ENCODE measurements at places on chromosomes 4 and X.

- DNase-seq, result no peak
These were observed 85.6 kb upstream of the CPEB2 start for GRCh38 chr4:14916554-14917297.

DNA sequence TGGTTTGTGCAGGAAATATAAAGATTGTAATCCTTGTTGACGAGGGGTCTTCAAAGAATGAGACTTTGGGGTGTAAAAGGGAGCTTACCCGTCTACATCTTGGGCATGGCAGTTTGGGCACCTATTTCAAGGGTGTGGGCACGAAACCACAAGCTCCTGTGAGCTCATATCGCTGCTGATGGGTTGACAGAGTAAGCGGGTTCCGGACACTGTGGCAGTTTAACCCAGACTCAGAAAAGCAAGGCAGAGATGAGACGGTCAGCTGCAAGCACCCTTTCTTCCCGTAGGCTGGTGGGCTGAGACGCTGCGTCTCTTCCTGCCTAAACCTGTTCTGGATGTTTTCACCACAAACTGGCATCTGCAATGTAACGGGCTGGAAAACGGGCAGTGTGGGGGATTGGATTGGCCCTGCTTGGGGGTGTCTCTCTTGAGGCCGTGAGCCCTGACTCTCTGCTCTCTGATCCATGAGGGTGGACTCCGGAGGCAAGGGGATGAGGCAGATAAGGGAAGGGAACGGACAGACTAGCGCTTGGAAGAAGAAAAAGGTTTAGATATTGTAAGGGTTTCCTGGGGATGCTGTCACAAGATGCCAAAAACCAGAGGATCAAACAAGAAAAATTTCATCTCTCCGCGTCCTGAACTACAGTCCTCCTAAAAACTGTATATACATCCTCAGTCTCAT lies 237.5 kb downstream of the SHOX start:
- DNase-seq, result no peak

- DNase-seq, result no peak
These were observed 38.9 kb upstream of the TLR2 start for GRCh38 chr4:153645183-153645582.

DNA sequence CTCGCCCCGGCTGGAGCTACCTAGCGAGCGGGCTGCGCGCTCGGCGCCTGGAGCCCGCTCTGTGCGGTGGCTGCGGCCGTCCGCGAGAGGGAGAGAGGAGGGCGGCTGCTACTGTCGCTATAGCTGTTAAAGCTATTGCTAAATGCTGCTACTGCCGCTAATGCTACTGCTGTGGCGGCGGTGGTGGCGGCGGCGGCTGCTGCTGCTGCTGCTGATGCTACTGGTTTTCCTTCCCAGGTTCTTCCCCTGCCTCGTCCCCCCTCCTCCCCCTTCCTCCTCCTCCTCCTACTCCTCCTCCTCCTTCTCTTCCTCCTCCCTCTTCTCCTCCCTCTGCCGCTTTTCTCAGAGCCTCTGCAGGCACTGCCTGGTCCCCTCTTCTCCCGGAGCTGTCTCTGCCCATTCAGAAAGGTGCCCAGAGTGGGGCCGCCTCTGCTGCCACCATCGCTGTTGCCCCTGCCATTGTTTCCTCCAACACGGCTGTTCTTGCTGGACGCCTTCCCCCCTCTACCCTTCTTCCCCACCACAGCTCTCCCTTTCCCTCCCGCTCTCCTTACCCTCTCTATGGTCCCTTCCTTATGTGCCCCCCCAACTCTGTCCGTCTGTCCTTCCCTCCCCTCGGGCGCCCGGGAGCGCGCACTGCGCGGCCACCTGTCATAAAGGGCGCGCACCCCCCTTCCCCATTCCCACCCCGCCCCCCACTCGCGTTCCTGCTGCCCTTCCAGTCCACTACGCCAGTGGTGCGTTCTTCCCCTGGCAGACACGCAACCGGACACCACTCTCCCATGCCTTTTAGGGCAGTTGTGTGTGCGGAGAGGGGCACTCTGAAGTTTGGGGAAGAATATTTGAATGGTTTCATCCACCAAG lies at the start of gene NEXMIF:
TSS of gene NEXMIF (minus strand) at position 228 of the 864 bp plus-strand sequence.
- DNase-seq, result peak; percentile 34

- no peak for DNase-seq
These were observed 586.6 kb downstream of the C4orf33 start for GRCh38 chr4:129682586-129682985.

GRCh38 chr4:159542296-159542695 lies 439.4 kb downstream of the RAPGEF2 start:
- DNase-seq, result no peak

DNA sequence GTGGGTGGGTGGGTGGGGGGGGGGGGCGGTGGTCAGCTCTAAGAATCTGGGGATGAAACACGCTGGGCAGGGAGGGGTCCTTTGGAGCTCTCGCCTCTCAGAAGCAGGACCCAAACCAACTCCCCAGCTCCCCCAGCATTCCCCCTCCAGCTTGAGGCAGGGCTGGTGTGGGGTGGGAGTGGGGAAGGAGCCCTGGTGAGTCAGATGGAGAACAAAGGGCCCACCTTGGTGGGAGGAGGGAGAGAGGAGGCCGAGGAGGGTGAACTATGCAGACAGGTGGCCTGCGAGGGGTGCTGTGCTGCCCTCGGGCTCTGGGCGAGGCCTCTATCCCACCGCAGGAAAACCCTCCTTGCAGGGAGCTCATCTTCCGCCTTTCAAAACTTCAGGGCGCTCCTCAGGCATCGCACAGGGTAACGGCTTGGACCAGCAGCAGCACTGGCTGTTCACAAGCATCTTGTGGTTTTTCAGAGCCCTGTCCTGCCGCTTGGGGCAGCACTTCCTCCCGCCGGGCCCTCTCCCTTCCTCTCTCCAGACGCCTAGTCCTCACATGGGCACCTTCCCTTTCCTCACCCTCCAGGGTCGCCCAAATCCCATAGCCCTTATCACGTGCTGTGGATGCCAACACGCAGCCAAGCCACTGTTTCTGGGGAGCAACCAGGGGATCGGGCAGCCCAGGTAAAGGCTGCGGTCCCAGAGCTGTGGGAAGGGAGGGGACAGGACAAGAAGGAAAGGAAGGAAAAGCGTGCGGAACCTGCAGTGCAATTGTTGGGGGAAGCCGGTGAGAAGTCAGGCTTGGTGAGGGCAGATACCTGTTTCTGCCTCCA lies 34.0 kb upstream of the GRPEL1 start:
- DNase-seq, result peak; percentile 67

DNA sequence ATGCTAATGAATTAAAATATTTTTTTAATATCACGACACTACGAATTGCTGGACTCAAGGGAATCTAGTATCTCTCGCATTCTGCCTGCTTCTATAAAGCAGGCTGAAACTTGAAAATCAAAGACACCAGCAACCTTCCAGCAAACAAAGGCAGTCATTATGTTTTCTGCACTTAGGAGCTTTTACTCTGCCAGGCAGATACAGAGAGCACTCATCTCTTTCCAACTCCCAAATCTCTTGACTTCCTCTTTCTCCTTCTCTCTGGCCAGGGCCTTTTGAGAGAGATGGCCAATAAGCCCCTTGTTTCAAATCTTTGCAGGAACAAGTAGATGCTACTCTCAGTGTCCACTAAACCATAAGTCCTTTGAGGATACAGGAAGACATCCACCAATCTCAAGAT lies 95.2 kb upstream of the KLF3 start:
- no peak for DNase-seq

DNA sequence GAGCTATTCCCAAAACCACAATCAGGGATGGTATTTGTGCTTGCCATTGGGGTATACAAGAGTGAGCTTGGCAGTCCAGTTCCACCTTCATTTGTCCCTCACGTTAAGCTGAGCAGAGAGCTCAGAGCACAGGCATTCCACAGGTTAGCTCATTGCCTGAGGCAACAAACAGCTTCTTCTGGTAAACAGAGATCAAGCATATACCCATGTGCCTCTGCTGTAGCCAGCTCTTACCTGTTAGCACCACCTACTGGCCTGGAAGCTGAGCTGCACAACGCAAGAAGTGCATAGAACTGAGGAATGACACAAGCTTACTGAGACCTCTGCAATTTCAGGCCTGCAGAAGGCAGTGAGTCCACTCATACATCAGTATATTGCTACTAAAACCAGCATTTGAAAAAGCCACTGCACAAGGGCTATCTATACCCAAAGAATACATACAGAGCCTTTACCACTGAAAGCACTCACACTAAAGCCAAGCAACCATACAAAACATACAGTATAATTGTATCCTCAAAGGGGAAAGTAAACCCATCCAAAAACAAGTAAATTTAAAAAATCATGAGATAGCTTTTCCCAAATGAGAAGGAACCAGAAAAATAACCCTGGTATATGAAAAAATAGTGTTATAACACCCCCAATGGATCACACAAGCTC lies 258.3 kb upstream of the GABRA2 start:
- no peak for DNase-seq

DNA sequence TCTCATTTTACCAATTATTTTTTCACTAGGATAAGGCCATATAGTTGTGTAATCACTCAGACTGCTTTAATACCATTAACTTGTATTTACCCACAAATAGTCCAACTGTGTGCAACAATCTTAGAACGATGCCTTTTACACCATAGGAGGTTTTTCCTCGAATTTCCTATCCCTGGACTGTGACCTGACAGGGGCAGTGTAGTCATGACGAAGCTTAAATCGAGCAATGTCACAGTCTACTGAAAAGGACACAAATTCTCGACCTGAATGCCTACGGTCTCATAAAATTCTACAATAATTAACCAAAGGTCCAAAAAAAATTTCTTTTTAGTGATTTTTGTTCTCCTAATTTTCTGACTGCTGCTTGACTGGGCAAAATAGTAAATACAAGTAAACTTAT lies 208.9 kb downstream of the ADAMTS3 start:
- no peak for DNase-seq

DNA sequence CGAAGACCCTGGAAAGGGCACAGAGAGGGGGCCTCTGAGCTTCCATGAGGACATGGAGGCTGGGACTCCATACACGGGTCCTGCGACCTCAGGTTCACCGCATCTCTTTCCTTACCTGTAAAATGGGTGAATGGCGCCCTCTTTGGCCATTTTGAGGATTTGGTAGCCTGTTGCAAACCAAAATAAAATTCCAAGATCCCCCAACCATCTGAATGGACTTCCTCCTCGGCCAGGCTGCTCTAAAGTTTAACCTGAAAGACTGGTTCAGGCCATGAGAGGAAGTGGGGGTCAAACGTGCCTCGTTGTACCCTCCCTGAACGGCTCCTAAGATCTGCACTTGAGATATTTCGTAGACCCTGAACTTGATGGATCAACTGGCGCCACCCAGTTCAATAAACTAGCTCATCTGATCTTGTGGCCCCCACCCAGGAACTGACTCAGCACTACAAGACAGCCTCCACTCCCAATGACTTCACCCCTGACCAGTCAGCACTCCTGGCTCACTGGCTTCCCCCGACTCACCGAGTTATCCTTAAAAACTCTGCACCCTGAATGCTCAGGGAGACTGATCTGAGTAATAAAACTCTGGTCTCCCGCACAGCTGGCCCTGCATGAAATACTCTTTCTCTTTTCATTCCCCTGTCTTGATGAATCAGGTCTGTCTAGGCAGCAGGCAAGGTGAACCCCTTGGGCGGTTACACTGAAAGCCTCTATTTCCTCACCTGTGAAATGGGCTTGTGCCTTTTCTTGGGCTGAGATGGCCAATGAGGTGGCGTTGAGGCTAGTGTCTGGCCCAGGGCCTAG lies 32.9 kb upstream of the GPR78 start:
- DNase-seq, result no peak

DNA sequence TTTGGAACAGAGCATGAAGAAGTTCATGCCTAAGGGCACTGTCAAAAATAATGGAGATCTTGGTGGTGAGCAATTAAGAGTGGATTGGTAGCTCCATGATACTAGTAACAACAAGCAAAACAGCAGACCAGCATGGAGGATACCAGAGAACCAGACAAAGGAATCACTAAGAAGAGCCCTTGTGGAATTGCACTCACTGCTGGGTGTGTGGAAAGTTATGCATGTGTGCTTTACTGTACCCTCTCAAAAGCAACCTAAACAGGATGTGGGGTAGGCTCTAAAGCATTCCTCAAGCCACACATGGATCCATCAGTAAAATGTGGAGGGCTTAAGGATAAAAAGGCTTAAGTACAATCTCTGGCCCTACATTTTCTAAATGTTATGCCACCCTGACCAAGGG lies 69.5 kb downstream of the AR start:
- DNase-seq, result no peak

GRCh38 chr4:85200106-85200505 lies 233.6 kb upstream of the WDFY3 start:
- DNase-seq, result no peak

DNA sequence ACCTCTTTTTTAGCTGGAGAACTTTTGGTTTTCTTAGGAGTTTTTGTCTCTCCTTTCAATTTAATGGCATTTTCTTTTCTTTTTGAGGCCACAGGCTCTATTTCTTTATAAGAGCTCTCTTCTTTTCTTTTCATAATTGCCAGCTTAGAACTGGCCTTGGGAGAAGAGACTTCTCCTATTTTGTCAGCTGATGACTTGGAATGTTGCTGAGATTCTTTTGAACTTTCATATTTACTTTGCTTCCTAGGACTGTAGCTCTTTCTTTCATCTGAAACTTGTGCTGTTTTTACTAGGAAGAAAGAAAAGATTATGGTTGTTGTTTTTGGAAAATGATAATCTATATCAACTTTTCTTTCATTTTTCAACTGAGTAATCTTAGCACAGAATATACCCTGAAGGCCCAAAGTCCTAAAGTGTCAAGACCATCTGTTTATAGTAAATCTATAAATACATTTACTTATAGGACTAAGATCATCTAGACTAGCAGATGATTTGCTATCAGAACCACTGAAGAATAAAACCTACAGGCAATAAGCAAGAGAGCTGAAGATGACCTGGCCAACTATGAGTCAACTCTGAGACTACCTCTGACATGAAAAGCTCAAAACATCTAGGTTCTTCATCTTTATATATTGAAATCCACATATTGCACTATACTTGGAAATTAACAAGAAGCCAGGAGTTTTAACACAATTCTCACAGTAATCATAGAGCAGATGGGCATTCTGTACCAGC lies 45.6 kb downstream of the RFC1 start:
- no peak for DNase-seq

DNA sequence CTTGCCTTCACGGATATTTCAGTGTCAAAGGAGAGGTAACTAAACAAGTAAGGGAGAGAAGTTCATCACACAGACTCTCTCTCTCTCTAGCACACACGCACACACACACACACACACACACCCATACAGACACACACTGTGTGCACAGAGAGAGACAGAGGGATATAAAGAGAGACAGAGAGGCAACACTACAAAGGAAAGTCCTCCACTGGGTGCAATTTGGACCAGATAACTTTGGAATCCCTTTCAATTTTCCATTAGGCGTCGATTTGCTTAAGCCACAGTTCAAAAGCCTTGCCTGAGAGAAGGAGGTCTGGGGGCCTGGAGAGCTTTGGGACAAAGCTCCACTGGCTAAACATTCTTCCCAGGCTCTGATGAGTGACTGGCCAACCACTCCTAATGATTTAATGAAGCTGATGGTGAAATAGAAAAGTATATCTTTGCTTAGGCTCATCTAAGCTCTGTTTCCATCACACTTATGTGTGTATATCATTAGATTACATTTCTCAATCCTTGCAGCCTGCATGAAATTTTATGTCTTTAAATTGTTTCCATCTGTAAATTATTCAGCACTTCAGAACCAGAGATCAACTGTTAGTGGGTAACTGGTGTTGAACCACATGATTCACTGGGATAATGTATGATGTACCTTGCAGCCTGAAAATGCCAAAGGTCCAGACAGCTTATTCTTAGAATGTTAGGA lies 180.8 kb downstream of the MAGEB17 start:
- DNase-seq, result peak; percentile 30
